Right renal cortex interstitium (tissue), 3 donors: ENCODE measurements at places on chromosomes 7 and 10.

DNA sequence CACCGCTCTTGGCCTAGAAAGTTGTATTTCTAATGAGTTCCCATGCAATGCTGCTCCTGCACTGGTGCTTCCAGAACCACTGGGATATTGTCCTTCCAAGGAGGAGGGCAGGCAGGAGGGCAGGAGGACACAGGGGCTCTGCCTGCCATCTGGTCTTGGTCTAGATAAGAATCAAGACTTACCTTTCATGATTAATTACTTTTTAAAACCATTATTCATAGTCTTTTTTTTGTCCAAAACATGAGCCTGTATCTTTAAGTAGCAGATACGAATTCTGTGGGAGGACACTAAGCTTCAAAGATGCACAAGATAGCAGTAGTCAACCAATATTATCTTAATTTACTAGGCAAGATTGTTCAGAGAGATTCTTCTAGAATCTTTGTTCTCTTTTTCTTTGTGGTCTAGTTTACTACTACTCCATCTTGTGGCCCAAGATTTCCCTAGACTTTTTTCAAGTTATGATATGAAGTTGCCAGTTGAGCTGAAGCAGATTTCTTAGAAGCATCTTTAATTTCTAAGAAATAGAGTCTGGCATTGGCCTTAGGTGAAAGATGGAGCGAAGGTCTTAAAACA lies 57.6 kb downstream of the RBM33 start:
- no peak for DNase-seq

DNA sequence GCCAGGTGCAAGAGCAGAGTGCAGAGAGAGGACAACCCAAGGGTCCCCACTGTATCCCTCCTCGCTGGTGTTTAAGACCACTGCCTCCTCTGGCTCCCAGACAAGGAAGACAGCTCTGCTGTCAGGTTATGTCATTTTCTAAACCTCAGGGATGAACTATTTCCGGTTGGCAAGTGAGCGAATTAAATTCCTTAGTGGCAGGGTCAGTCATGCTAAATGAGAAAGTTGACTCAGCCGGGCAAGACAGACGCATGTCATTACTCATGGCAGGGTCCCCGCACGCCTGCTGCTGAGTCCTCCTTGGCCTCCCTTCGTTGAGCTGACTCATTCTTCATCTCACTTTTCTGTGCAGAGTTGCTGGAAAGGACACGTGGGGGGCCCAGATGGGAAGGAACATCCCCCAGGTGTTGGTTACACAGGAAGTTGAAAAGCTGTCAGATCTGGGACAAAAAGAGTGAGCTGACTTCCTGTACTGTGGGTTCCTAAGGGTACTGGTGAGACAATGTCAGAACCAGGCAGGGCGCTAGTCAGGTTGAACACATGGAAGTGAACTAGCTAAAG lies 47.1 kb upstream of the UCN3 start:
- peak; percentile 18 for DNase-seq

- DNase-seq, result no peak
These were observed 188.4 kb upstream of the MGMT start for GRCh38 chr10:129278686-129279085.

DNA sequence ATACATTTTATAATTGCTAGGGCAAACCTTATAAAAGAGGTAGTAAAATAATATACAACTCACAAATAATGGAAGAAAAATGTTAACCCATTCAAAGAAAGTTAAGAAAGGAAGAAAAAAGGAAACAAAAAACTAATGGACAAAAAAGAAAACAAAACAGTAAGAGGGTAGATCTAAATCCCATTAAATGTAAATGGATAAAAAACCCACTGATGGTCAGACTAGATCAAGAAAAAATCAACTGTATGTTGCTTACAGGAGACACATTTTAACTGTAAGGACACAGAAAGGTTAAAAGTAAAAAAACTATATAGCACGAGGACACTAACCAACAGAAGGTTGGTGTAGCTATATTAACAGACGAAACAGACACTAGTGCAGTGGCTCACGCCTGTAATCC lies 18.0 kb downstream of the FOXL3 start:
- DNase-seq, result no peak

DNA sequence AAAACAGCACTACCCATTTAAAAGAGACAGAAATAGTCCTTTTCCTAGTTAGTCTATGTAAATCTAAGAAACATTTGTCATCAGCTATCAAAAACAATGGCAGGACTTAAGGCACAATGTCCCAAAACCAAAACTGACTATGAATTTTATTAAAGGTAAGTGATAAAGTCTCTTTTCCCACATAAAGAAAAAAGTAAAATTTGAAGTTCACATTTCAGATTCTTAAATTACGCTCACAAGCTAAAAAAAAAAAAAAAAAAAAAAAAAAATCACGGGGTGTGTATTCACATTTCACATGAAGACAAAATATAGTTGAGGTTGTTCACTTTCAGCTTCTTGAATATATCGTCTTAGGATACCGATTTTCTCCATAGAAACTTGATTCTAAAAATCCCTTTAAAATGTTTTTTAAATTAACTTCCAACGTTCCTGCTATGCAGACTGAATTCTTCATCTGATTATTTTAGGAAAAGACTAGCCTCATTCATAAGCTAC lies 1.6 kb downstream of the P4HA1 start:
- no peak for DNase-seq

- no peak for DNase-seq
These were observed 85.1 kb upstream of the KMT2C start for GRCh38 chr7:152520861-152521302.

DNA sequence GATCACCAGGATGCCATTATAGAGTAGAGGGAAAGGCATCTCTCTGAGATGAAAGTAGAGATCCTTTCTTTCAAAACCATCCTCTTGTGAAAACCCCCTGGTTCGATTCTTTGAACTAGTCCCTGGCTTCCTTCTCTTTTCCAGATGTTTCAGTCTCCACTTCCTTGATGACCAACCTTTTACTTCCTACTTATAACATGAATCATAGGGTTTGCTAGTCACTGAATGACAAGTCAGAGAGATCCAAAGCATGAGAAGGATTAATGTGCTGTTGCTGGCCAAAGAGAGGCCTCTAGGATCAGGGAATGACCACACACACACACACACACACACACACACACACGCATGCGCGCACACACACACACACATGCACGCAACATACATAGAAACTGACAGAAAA lies 161.1 kb upstream of the FRMD4A start:
- no peak for DNase-seq

DNA sequence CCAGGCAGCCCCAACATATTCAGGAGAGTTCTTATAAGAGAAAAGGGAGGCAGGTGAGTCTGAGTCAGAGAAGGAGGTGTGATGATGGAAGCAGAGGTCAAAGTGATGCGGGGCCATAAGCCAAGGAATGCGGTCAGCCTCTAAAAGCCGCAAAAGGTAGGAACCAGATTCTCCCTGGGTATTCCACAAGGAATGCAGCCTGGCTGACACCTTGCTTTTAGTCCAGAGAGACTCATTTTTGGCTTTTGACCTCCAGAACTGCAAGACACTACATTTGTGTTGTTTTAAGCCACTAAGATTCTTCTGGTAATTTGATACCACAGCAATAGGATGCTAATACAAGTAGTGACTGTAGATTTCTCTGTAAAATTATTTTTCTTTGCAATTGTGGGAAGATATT lies 151.5 kb upstream of the EEPD1 start:
- DNase-seq, result no peak

GRCh38 chr10:48983648-48984351 lies 44.2 kb upstream of the LRRC18 start:
- DNase-seq, result no peak

- no peak for DNase-seq
These were observed 150.4 kb upstream of the NEBL start for GRCh38 chr10:21047511-21047910.
